ENCODE measurements at places on chromosomes 7 and 10. TPM values are rescaled to one million over a fixed set of nuclear protein-coding genes. Genes with fewer than 3 reads are reported as not detected.
A peak's percentile ranks its signal among the peaks of the same experiment; 100 is the strongest.

CPEB3 gene
- total RNA-seq: 6.0 TPM

- no peak for DNase-seq
These were observed 41.4 kb upstream of the NPFFR1 start for GRCh38 chr10:70324951-70325781.

GRM3 gene
- total RNA-seq: not detected

DNA sequence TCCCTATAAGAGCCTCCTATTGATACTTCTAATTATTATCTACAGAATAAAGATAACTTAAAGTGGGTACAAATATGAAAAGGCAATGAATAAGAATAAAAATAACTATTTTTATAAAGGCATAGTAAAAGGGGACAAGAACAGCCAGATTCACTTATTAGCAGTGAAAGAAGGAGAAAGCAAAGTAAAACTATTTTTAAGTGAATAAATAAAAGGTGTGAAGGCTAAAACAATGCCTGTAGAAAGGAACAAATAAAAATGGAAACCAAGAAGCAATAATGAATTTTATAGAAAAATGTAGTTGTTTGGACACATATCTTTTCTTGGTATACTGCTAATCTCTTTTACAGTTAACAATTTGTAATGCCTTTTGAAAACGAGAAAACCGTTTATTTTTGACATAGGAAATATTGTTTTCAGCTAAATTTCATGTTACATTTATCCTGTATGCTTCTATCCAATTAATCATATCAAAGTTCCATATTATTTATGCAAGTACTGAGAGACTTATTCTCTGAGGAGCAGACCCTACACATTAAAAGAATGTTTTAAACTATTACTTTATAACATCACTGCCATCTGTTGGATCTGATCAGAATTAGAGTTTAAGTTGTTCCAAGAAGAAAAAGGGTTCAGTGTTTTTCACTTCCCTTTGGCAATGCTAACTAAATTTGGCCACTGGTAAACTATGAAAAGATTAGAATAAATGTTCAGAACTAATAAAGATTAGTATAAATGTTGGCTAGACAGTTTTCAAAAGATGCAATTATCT is 59.1 kb downstream of the ARMC3 start:
- no peak for DNase-seq

GRCh38 chr7:7156663-7157062 is 25.7 kb upstream of the C1GALT1 start:
- DNase-seq: no peak

ZNF467 gene
- total RNA-seq: 9.7 TPM

CCDC172 gene
- not detected for total RNA-seq

DNA sequence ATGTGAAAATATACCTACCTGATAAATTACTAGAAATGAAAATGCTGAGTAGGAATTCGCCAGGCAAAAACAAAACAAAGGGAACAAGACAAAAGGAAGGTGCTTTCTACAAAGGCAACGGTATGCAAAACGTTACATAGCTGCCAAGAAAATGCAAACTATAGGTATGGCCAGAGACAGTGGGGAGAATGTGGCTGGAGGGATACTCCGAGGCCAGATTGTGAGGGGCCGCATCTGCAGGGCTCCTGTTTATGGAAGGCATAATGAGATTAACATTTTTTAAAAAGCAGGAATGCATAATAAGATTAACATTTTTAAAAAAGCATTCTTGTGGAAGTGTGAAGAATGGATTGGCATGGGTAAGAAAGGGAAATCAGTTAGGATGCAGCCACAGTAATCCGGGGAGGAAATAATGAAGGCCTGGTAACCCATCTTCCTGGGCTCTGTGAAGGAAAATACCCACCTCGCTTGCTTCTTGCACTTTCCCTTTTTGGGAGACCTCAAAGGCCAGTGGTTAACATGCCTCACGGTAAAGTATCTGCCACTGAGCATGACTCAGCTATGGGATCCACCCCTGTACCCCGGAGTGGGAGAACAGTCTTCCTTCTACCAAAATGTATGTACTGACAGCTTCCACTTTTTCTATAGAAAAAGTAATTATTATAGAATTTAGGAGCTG is 145.8 kb upstream of the LRRN3 start:
- no peak for DNase-seq

PLEKHS1 gene
- total RNA-seq: 25.7 TPM

MUC12 gene
- 2.1 TPM for total RNA-seq

TEX36 gene
- not detected for total RNA-seq

FKBP6 gene
- not detected for total RNA-seq

SPDYE1 gene
- total RNA-seq: not detected

ANXA11 gene
- 372 TPM for total RNA-seq

DNA sequence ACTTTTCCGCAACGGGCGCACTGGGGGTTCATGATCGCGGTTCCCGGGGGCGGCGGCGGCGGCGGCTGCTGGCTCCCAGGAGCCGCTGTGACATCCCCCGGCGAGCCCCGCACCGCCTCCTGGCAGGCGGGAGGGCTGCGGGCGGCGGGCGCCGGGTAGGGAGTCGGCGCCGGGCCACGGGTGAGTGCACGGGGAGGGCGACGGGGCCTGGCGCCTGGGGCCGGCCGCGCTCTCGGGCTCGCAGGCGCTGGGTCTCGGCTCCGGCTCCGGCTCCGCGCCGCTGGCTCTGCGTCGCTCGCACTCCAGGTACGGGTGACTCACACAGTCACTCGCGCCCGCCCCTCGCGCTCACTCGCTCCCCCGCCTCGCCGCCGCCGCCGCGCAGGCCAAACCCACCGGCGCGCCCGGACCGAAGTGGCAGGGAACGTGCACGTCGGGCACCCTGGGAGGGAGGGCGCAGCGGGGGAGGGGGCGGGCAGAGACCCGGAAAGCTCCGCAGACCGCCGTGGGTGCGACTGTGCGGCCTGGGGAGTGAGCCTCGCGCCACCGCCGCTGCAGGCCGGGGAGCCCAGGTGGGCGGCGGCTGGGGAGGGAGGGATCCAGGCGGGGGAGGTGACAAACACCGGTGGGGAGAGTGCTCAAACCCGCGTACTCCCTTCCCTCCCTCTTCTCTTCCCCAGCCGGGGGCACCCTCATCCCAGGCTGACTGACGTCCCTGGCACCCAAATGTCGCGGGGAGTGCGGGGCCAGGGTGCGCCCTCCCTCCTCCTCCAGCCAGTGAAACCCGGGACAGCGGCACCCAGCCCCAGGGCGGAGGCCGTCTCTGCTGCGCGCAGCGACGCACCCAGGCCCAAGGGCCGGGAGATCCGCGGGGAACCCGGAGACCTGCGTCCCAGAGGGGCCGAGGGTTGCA is 276.9 kb upstream of the NEBL start:
- DNase-seq: peak; percentile 82

ARL5B gene
- total RNA-seq: 11.8 TPM

DNA sequence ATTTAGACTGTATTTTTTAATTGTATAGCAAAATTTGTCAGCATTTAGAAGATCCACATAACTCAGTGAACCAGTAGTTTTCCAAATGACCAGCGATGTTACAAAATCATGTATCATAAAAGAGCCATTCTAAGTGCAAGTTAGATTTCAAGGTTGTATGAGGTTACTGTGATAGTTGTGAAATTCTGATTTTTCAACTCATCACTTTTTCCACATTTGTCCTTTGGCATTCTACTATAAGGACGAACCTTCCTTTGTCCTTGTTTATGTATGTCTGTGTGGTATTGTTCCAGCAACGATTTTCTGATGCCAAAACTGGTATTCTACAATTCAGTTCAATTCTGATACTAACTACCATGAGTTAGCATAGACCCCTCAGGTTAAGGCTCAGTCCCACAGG is 64.2 kb downstream of the TAX1BP1 start:
- no peak for DNase-seq

DNA sequence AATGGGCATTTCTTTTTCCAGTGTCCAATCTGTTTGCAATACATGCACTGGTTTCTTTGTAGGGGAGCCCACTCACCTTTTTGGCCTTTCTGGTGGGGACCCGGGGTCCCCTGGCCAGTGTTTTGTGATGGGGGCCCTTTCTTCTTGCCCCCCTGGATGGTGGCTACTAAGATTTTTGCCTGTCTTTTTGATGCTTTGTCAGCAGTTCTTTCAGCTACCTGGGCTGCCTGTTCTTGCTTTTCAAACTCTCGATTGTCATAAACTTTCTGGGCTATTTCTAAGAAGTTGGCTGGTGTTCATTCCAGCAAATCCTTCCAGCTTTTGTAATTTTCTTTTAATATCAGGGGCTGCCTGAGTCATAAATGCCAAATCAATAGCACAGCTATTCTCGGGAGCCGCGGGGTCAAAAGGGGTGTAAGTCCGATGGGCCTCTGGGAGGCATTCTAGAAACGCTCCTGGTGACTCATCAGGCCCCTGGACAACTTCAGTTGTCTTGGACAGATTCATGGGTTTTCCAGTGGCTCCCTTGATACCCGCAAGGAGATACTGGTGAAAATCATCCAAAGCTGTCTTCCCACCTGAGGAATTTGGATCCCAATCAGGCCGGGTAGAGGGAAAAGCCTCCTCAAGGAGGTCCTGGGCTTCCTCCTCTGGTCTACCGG is 79.0 kb downstream of the PRR15 start:
- no peak for DNase-seq

DNA sequence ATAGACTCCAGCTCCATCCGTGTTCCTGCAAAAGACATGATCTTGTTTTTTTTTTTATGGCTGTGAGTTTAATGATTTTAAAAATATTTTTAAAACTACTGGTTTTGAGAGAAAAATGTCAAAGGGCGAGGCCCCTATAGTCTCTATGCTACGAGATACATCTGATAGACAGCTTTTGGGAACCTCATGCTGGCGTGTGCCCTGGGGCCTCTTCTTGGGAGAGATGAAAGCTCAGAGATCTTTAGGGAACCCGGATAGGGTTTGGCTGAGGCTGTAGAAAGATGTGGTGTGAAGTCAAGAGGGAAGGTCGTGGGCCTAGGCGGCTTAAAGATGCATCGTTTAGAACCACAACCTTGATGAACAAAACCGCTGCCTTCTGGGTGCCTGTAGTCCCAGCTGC is 70.2 kb downstream of the PDIA4 start:
- no peak for DNase-seq

DNA sequence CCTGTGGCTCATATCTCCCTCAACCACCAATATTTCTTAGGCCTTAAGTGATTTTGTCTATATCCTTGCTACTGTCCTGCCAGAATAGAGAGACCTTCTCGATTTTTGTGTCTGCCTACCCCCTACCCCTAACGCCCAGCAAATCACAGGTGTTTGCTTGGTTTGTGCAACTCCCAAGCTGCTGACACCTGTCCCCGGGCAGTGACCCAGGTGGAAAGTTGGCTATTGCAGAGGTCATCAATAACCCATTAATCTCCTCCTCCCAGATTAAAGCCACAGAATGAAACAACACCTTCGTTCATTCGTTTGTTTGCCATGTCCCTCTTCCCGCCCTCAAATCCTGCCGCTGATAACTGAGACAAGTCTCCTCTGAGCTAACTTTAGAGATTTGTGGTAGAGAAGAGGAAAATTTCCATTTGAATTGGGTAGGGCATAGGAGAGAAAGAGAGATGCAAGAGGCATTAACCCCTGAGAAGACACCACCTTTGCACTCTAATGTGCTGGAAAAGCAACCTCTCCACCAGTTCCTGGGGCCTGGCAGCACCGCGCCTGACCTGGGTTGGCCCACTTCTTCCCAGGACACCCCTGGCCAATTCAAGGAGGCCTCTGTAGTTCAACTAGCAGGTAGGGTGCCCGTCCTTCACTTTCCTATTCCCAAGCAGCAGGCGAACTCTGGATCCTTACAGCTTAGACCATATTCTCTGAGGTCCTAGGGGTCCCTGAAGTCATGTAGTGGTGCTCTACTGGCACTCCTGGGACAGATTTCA is 3.0 kb downstream of the NEUROG3 start:
- DNase-seq: no peak

DNA sequence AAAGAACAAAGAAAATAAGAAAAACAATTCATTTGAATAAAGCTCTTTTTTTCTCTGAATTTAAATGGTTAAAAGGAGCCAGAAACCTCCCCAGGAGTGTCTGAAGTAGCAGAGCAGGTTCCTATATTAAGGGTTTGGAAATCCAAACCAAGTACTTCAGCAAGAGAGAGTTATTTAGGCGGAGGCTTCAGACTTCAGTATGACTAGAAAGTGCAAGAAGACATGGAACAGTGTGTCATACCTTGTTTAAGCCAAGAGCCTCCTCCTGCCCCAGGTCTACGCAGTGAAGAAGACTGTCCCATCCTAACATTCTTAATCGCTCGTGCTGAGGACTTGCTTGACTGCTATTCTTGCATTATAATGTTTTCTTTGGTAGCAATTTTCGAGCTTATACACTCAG is 51.3 kb downstream of the ODAD2 start:
- DNase-seq: no peak

DNA sequence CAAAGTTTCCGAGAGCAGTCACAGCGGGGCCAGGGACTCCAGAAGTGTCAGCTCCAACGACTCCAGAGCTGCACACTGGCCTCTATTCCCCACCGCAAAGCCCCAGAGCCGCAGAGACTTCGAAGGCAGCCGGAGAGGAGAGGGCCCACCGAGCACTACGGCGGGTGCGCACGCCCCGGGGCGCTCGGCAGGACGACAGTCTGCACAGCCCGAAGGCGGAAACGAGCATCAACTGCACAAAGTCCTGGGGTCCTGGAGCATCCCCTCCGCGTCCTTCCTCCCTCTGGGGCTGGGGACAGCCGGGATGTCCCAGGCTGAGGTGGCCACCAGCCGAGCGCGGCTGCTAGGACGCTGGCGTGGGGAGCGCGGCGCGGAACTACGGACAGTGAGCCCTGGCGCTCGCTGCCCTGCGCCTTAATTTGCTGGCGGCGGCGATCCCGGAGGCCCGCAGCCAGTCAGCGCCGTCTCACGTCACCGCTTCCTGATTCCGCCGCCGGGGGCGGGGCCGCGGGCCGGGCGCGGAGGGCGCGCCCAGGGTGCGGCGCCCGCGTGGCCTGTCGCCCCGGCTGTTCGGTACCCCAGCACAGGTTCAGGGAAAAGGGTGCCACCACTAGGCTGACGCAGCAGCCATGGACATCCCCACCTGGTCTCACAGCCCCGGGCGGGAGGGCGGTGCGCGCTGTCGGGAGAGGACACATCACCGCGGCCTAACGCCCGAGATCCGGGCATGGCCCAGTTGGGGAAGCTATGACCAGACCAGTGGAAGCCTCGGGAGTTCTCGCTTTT is at the start of gene TBX20:
TSS of gene TBX20 (minus strand) at position 391 of the 786 bp plus-strand sequence. CDS start 480 bp downstream, outside the sequence.
- DNase-seq: no peak

RBP3 gene
- total RNA-seq: not detected

SYT15 gene
- 10.4 TPM for total RNA-seq

GRCh38 chr7:156559001-156559400 is 81.6 kb upstream of the RNF32 start:
- no peak for DNase-seq

DNA sequence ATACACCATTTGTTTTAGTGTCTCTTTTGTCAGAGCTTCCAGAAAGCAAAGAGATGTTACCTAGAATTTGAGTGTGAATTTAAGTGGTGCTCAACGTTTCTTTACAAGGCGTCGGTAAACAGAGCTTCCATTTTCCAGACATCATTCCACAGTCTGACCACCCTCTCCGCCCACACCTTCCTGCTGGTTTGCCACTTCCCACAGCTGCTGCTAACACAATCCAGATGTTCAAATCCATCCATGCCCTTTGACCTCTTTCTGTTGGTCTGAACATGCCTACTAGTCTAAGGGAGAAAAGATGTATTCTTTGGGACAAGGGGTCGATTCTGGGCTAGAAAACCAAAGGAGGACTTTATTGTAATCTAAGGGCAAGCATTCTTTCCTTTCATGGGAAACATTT is 86.1 kb downstream of the FAM107B start:
- no peak for DNase-seq

Measured in ureter (tissue), 1 donor.